NB4 (cell line): ENCODE measurements at places on chromosomes 12 and 14.
A peak's percentile ranks its signal among the peaks of the same experiment; 100 is the strongest.

DNA sequence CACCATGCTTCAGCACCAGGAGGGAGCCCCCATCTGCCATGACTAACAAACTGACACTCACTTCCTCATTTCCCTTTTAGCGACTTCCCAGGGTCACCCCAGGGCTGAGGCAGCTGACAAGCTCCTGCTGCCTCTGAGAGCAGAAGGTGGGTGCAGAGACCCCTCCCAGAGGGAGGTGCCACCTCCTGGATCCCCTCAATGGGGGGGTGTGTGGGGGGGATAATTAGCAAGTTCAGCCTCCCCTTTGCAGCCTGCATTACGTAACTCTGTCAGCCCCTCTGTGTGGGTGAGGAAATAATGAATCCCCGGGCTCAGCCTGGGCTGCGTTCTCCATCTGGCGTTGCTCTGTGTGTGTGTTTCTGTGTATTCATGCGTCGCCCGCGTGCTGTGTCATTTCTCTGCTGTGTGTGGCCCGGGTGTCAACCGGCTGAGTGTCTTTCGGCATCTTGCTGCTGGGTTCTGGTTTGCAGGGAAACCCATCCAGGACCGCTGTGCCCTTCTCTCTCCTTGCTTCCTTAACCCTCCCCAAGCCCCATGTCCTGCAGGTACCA, 28.0 kb downstream of the NOS1 start:
- DNase-seq = peak; percentile 79

GRCh38 chr12:4849795-4850345, 59.8 kb upstream of the KCNA1 start:
- no peak for DNase-seq

- no peak for DNase-seq
Observed at GRCh38 chr14:59221568-59221967, 33.1 kb downstream of the DAAM1 start.

DNA sequence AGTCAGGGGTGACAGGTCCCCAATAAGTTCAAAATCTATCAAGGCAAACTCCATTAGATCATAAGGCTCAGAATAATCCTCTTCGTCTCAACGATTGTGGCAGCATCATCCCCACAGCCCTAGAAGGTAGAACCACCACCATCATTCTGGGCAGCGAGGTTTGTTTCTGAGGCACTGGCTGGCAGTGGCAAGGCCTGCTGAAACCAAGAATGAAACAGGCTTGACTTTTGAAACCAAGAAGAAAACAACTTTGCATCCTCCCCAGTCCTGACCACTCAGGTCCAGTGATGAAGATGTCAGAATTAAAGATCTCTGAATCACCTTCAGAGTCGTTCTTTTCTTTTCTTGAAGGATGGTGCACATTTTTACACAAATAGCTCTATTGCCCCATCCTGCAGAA, 152.6 kb upstream of the SYT1 start:
- no peak for DNase-seq

DNA sequence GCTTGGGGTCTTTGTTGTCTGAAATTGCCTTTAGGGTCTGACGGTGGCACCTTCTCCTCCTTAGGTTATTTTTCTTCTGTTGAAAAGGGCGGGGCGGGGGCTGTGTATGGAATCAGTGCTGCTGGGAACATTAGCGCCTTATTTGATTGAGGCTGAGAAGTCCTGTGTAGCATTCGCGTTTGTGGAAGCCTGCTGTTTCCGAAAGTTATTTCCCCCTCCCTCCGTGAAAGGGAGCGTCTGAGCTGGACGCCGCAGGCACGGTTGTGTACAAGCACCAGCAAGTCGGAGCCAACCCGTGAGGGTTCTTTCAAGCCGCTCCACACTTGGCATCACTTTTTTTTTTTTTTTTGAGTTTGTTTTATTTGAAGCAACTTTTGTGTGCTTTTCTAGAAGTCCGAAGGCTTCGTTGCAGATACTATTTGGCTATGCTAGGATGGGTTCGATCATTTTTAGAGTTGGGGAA, 1.1 kb downstream of the SYNE2 start:
- no peak for DNase-seq

DNA sequence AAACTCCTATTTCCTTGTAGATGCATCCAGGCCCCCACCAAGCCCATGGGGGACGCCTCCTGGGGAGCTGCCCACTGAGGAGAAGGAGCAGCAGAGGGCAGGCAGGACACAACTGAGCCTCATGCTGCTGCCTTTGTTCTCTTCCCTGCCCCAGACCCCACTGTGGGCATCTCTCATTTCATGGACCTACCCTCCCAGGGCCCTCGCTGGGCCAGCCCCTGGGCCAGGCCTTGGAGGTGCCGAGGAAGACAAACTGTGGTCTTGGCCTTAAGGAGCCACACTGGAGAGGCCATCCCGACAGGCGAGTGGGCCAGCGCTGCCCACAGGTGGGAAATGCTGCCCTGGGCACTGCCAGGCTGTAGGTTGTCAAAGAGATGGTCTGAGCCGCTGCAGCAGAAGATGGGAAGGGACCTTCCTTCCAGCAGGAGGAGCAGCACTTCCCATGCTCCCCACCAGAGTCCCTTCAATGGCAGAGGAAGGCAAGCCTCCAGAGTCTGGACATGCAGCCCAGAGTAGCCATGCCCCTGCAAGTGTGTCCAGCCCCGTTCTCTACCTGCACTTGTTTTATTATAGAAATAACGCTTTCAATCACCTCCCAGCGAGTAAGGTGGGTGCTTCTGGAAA, 147.4 kb downstream of the BCL11B start:
- no peak for DNase-seq
